ENCODE measurements at places on chromosomes 16 and 17.

- H3K4me1 ChIP-seq: no peaks in the 10 kb centered on the region
- no peak for ATAC-seq
- H3K36me3 ChIP-seq: no peaks in the 10 kb centered on the region
- H3K27me3 ChIP-seq: no peaks in the 10 kb centered on the region
- no peak overlapping the region for H3K4me3 ChIP-seq
Observed at GRCh38 chr17:82664701-82665182, 16.5 kb upstream of the WDR45B start.

GRCh38 chr16:87210894-87211293, 106.3 kb downstream of the C16orf95 start:
- H3K27me3 ChIP-seq: peaks cover 5% of the 10 kb centered on the region
- H3K4me3 ChIP-seq: no peak overlapping the region
- no peak for ATAC-seq
- H3K4me1 ChIP-seq: peaks cover 3% of the 10 kb centered on the region
- no peaks in the 10 kb centered on the region for H3K36me3 ChIP-seq

- no peaks in the 10 kb centered on the region for H3K27me3 ChIP-seq
- H3K36me3 ChIP-seq: peaks cover 53% of the 10 kb centered on the region
- H3K27ac ChIP-seq: no peak overlapping the region
- no peaks in the 10 kb centered on the region for H3K4me1 ChIP-seq
Observed at GRCh38 chr16:11175787-11176341, 80.1 kb downstream of the SOCS1 start.

DNA sequence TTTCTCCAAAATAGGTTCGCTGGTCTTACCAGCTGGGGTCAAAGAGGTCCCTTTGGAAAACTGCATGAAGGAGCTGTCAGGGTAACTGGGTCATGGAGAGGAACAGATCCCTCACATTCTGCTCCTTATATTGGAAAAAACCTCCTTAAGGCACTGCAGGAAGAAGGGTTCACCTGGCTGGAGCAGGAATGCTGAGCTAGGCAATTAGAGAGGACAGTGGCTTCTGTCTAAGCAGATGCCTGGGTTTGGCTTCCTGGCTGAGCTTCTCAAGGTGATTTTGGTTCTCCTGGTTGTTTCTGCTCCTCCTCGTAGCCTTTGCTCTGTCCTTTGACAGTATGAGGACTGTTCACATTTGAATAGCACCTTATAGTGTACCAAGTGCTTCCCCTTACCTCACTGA, 19.6 kb downstream of the ITGB3 start:
- H3K4me3 ChIP-seq: no peak overlapping the region
- H3K4me1 ChIP-seq: peaks cover 63% of the 10 kb centered on the region
- no peaks in the 10 kb centered on the region for H3K36me3 ChIP-seq
- no peaks in the 10 kb centered on the region for H3K27me3 ChIP-seq
- no peak for ATAC-seq

- H3K27ac ChIP-seq: no peak overlapping the region
- H3K4me1 ChIP-seq: no peaks in the 10 kb centered on the region
- ATAC-seq: no peak
- H3K36me3 ChIP-seq: no peaks in the 10 kb centered on the region
Observed at GRCh38 chr16:68756239-68756915, 19.3 kb downstream of the CDH1 start.
